ENCODE measurements at places on chromosomes 2 and 18.

GRCh38 chr2:240137596-240138253, 1.6 kb upstream of the COPS9 start:
- DNase-seq: no peak

GRCh38 chr2:97878865-97879264, 116.9 kb downstream of the TMEM131 start:
- DNase-seq: no peak

GRCh38 chr2:207235621-207236020, 69.9 kb upstream of the KLF7 start:
- no peak for DNase-seq

DNA sequence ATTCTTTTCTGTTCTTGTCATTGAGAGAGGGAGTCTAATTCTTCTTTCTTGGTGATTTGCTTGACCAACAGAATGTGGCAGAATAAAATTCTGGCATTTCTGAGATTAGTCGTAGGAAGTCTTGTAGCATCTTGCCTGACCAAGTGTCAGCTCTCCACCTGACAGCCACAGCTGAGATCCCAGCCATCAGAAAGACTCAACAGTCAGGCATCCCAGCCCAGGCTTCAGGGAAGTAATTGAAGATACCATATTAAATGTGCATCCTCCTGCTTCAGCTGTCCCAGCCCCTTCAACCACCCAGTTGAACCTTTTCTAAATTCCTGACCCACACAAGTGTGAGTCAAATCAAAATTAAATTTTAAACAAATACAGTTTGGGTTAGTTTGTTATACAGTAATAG, 208.3 kb downstream of the PIK3C3 start:
- DNase-seq: no peak

DNA sequence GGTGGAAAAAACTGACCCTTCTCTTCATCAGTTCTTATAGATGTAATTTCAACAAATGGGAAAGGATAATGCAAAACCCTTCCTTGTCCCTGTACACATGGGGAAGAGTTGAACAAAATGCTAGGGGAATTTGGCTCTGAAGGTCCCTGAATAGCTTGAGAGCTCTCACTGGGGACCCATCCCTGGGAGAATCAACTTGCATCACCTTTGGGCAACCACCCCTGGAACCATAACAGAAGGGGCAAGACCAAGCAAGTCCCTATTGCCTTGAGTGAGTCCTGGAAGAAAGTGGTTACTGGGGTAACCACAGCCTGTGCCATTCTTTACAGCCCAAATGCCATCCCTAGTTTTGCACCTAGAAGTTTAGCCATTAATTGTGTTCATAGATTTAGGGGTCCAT, 52.2 kb upstream of the B3GNT2 start:
- DNase-seq: no peak

DNA sequence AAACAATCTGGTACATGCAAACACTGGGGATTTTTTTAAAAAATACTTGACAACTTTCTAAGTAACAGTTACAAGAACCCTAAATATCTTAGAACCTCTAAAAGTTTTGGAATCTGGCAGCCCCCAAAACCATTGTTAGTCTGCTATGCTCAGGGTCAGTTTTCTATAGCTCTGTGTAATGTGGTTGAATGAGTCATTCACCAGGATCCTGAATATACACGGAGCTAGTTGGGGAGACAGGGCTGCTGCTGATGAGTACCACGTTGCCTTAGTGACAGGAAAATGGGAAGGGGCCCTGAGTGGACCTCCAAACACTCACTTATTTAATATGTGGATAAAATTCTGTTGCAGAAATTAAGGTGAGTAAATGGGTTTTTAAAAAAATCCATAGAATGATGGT, 36.9 kb upstream of the TANC1 start:
- no peak for DNase-seq

DNA sequence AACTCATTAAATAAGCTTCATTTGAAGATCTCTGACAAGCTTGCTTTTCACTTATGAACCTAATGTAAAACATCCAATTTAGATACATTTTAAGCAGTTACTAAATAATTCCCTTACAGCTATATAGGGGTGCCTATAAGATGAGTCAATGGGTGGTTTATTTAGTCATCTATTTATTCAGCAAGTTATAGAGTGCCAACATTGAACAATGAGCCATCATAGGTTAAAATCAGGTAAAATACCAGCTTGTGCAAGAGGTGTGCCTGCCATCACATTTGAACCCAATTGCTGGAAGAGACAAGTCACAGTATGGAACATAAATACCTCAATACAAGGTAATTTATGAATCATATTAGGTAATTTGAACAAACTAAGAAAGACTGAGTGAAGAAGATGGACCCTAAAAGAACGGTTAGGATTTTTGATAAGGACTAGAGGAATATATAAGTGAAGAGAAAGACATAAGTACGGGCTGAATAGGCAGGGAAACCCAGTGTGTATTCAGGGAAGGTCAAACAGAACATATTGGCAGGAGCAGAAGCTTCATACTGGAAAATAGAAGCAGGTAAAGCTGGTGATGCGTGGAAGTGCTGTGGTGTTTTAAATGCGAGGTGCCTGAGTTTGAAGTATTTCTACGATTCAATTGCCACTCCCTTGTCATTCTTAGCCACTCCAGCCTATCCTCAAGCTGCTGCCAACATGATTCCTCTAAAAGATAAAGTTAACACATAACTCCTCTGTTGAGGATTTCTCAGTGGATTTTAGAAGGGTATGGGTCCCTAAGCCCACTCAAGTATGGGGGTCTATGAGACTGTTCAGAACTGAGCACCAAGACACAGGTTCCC, 18.9 kb upstream of the STAT4 start:
- DNase-seq: no peak

DNA sequence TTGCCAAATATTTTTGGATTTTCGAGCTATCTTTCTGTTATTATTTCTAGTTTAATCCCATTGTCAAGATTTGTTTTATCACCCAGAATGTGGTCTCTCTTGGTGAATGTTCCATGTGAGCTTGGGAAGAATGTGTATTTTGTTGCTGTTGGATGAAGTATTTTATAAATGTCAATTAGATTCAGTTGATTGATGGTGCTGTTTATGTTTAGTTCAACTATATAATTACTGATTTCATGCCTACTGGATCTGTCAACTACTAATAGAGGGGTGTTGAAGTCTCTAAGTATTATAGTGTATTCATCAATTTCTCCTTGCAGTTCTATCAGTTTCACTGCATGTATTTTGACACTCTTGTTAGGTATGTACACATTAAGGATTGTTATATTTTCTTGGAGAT, 34.7 kb upstream of the RMND5A start:
- DNase-seq: no peak

- no peak for DNase-seq
Measured at GRCh38 chr2:205198140-205198525, 484.2 kb upstream of the NRP2 start.

DNA sequence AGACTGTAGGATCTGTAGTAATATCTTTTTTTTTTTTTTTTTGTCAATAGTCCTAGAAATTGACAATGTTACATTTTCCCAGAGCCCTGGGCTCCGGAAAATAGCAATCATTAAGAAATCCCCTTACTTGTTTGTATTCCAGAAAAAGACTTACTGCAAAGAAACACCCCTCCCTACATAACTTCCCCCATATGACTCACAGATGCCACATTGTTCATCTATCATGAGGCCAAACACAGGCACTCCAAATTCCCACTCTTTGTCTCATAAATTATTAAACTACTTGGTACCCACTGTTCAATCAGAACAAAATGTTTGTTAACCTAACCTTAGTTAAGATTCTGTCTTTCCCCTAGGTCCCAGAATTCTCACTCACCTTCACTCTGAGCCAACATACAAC, 53.5 kb downstream of the TEX51 start:
- DNase-seq: no peak

DNA sequence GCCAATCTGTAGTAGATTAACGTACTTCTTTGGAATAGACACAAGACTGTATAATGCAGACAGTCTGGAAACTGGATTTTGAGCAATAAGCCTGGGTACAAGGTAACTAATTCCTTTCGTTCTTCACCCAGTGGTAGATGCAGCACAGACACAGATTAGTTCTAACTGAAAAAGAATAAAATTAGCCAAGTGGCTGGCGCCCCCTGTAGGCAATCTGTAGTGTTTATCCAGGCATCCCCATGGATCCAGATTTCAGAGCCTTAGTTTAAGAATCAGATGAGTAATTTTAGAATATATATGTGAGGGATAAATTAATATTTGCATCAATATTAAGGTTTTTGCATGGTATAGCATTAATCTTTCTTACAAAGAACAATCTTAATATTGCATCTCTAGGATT, 563.9 kb downstream of the DCC start:
- DNase-seq: no peak

DNA sequence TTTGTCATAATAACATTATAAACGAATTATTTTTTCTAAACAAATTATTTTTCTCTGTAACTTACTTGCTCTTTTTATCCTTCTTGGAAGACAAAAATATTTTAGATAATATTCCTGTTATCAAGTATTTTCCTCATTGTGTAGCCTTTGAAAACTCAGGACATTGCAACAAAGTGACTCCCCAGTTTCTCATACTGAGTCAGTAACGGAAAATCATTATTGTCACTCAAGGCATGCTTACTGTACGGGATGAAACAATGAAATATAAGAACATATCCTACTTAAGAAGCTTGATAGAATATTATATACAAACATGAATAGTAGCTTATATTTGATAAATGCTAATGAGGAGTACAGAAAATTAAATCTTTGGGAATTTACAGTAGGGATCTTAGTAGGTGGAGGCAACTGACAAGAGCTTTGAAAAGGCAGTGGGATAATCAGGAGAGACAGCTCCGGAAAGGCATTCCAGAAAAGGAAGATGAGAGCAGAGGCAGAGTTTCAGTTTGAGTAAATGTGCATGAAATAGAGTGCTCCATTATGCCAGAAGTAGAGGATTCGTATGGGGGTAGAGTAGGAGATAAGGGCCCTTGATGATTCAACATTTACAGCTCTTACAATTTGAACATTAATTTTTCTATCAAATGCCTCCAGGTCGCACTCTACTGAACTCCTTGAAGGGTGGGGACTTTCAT, 14.0 kb upstream of the YES1 start:
- DNase-seq: no peak

DNA sequence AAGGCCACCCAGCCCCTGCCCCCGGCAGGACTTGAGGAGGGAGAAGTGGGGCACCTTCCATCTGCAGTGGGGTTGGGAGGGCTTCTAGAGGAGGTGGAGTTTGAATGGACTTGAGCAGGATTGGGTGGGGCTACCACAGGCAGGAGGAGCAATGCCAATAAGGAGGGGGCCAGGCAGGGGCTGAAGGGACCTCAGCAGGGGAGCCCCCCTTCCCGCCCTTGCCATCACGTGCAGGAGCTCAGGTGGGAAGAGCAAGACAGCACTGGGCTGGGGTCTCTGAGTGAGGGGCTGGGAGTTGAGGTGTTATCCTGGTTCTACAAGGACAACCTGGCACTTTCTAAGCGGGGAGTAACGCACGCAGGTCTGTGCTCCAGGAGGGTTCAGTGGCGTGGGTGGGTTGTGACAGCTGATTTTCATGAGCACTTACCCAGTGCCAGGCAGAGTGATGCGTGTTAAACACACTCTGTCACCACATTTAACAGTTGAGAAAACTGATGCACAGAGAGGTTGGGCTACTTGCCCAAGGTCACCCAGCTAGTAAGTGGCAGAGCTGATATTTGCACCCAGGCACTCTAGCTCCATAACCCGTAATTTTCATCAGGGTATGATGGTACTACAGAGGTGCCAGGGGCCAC, 4.8 kb downstream of the CHRND start:
- DNase-seq: no peak

GRCh38 chr18:45046228-45046627, 365.5 kb downstream of the SETBP1 start:
- DNase-seq: no peak

GRCh38 chr2:197269815-197270214, 40.8 kb downstream of the ANKRD44 start:
- no peak for DNase-seq

DNA sequence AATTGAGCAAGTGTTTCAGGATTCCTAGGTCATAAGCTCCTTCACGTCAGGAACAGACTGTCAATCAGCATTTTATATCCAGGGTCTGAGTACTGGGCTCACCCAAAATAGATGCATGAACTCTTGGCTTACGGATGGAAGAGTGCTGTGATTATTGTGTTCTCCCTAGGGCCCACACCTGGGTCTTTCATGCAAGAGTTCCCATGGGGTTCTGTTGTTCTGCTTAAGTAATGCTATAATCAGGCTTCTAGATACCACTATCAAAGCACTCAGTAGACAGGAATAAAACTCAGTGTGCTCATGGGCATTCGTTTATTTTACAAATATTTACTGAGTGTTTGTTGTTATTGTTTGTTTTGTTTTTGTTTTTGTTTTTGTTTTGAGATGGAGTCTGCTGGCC, 46.4 kb upstream of the PMAIP1 start:
- DNase-seq: no peak

- DNase-seq: no peak
Measured at GRCh38 chr2:168089200-168089599, 158.2 kb downstream of the STK39 start.

GRCh38 chr2:106009096-106009495, 185.0 kb downstream of the UXS1 start:
- no peak for DNase-seq

DNA sequence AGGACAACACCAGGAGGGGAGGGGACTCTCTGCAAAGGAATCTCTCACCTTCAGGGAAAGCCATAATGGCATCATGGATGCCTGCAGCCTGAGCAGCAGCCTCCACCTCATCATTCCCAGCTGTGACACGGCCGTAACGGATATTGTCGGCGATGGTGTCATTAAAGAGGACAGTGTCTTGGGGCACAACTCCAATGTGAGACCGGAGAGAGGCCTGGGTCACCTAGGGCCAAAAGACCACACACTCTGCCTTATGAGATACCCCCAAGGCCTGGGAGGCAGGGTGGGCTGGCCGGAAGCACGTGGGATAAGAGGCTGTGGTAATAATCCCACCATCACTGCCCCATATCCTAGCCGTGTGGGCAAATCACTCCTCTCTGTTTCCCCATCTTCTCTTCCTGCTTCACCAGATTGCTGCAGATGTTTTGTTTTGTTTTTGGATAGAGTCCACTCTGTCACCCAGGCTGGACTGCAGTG, 4.3 kb downstream of the ZFAND2B start:
- DNase-seq: no peak

- DNase-seq: no peak
Measured at GRCh38 chr2:236538242-236538641, 31.4 kb upstream of the ACKR3 start.

DNA sequence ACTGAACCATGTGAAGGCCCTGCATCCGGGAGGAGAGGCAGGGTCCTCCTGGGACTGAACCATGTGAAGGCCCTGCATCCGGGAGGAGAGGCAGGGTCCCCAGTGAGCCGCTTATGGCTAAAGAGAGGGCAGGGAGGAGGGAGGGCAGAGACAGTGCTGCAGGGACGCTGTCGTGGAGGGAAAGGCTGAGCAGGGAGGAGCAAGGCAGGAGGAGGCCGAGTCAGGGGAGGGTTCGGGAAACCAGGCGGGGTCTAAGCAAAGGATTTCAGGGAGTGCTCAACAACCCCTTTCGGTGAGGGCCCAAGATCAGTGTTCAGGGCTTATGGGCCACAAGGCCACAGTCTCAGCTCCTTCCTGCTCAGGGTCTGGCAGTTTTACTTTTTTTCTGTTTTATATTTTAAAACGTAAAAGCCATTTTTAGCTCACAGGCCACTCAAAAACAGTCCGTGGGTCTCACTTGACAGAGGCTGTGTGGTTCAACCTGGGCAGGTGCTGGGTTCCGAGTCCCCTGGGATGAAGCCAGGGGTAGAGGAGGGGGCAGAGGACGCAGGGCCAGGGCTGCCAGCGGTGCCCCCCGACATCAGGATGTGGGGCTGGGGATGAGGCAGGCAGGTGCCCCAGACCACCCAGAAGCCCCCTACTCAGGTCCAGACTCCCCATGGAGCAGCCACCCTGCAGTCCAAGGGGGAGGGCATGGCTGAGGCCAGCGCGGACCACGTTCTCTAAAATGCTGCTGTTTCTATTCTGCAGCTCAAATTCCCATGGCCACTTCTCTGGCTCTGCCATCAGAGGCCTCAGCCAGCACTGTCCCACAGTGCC, 5.2 kb downstream of the TMEM18 start:
- no peak for DNase-seq
